ENCODE measurements at places on chromosomes 7 and 10.
A peak's percentile ranks its signal among the peaks of the same experiment; 100 is the strongest.

DNA sequence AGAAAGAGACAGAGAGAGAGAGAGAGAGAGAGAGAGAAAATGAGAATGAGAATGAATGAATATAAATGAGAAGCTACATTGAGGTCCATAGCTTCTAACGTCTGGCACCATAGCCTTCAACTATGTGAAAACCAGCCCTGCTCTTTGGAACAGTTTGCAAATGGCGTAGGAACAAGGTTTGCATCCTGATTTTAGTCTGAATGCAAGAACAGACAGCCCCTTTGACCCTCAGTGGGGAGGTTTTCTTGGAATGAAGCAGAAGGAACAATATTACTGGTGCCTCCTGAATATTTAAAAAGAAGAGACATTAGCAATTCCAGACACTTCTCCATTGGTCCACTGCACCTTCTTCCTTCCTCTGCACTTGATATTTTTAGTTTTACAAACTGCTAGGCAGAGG, 23.0 kb downstream of the LHPP start:
- no peak for DNase-seq

DNA sequence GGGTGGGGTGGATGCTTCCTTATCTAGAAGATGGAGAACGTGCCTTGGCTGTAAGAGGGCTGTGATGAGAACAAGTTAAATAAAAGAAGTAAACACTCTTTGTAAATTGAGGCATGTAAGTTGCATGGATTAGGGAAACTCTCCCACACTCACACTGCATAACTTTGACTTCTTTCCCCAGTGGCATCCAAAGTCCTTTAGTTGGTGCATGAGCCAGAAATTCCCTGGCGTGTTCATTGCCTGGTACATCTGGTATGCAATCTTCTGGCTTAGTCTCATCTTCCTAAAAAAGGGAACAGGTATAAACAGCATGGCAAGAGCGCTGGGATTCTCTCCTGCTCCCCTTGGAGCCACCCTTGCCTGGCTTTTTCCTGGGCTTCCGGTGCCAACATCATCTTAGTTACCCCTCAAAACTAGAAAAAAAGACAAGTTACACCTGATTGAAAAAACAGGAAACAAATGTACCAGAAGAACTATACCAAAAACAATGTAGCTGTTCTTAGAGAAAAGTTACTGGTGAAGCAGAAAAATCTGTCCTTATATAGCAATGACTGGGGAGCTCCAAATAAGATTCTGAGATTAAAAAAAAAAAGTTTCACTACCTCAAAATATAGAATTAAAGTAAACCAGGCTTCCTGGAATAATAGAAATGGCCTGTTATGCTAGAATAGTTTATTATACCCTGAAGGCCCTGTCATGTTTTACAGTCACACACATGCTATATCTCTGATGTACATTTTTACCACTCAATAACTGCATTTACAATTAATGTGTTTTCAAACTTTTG, 9.9 kb downstream of the RP9 start:
- DNase-seq: no peak

GRCh38 chr10:116779076-116779687, 36.8 kb upstream of the HSPA12A start:
- peak; percentile 17 for DNase-seq

GRCh38 chr7:94396596-94396995, 1.9 kb downstream of the COL1A2 start:
- peak; percentile 68 for DNase-seq

DNA sequence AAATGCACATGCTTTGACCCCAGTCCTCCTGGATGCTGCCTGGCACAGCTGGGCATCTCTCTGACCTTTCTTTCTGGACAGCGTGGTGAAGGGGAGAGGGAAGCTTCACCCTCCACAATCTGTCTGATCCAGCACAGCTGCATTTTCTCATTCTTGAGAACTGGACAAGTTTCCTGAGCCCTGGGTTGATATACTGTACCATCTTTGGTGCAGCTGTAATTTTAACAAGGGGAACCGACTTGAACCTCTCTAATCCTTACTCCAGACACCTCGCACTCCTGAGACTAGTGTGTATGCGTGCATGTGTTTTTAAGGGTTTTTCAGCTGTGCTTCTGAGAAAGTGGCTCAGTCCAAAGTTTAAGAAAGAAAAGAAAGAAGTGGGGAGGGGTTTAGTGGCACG, 655.7 kb downstream of the INHBA start:
- no peak for DNase-seq

GRCh38 chr7:134995239-134996096, 9.2 kb downstream of the AGBL3 start:
- DNase-seq: no peak

DNA sequence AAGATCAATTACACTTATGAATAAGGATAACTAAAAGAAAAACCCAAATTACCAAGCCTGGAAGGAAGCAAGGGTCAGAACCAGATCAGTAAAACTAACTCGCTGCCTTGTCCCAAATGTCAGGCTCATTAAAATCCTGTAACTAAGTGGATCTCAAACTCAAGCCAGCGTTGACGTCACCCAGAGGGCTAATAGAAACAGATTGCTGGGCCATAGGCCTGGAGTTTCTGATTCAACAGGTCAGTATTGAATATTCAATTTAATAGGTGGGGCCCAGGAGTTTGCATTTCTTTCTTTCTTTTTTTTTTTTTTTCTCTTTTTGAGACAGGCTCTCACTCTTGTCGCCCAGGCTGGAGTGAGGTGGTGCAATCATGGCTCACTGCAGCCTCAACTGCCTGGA, 397.0 kb downstream of the CALN1 start:
- DNase-seq: no peak

- DNase-seq: no peak
Observed at GRCh38 chr10:15781381-15781960, 61.7 kb upstream of the ITGA8 start.

- no peak for DNase-seq
Observed at GRCh38 chr7:79300573-79300972, 152.9 kb downstream of the MAGI2 start.

DNA sequence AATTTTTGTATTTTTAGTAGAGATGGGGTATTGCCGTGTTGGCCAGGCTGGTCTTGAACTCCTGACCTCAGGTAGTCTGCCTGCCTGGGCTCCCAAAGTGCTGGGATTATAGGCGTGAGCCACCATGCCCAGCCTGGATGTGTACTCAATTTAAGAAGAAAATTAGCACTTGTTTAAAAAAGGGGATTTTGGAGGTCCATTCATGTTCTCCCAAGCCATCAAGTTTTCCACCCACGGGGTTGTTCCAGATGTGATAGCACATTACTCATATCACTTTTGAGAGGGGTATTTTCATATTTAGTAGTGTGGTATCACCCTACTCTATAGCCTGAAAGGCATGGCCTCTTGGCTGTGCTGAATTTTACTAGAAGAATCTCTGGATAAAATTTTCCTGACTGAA, 10.5 kb upstream of the SLC26A3 start:
- no peak for DNase-seq

DNA sequence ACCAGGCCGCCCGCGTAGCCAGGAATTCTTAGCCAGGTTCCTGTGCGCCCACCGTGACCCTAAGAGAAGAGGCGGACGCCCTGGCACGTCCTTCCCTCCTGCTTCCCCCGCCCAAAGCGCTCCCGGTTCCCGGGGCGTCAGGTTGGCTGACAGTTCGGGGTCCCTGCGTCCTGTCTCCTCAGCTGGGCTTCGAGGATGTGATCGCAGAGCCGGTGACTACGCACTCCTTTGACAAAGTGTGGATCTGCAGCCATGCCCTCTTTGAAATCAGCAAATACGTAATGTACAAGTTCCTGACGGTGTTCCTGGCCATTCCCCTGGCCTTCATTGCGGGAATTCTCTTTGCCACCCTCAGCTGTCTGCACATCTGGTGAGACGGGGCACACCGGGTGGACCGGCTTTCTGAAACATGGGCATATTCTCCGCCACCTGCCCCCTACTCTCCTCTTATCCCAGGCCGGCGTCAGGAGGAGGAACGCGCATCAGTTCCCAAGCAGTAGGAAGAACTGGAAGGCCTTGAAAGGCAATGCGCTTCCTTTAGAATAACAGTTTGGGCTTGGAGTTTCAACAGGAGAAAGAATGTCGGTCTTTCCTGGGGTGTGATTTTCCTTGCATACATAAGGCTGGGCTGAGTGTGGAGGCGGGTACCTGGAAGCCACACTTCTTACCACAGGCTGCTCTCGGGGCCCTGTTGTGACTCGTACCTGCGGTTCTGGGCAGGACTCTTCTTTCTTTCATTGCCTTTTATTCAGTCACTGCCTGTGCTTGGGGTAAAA, 728 bp downstream of the CAV2 start:
- DNase-seq: peak; percentile 63

GRCh38 chr10:88386821-88387773, 196.0 kb downstream of the RNLS start:
- DNase-seq: peak; percentile 68

GRCh38 chr7:13336227-13336626, 648.8 kb downstream of the ARL4A start:
- peak; percentile 49 for DNase-seq

DNA sequence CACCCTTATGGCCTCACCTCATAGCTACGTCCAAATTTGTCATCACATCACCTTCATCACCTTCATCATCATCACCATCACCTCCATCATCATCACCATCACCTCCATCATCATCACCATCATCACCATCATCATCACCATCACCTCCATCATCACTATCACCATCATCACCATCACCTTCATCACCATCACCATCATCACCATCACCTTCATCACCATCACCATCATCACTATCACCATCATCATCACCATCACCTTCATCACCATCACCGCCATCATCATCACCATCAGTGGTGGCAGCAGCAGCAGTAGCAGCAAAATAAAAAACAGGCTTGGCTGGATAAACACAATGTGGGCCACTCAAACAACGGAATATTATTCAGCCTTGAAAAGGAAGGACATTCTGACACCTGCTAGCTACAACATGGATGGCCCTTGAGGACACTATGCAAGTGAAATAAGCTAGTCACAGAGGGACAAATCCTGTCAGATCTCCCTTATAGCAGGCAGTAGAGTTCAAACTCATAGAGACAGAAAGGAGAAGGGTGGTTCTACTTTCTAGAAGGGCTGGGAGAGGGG, 47.7 kb upstream of the PDGFA start:
- DNase-seq: no peak

DNA sequence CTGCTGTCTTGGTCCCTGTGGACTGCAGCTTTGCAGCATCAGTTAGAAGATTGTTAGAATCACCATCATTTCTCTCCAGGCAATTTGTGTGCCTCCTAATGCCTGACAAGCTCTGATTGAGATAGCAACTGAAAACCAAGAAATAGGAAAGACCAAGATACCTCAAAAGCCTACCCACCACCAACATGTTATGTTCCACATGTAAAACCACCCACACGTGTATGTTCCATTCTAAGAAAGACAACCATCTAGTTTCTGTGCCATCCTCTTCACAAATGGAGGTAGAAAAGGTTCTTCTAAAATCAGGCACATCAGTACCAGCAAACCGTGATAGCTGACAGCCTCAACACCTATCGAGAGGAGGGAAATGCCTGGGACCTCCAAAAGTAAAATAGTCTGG, 46.9 kb downstream of the TASOR2 start:
- no peak for DNase-seq
